Panc1 (cell line): ENCODE measurements at places on chromosomes 4 and X. TPM values are rescaled to one million over a fixed set of nuclear protein-coding genes. Genes with fewer than 3 reads are reported as not detected.

The HMGN5 gene
- 1.5 TPM for total RNA-seq

The POLN gene
- total RNA-seq: 4.3 TPM

The NSG1 gene
- total RNA-seq: not detected

The MAGED4 gene
- total RNA-seq: 0.74 TPM

The CPLX1 gene
- total RNA-seq: 6.7 TPM

The H2BW2 gene
- total RNA-seq: not detected

The NEXMIF gene
- not detected for total RNA-seq
